ENCODE measurements at places on chromosomes 5 and 9. TPM values are rescaled to one million over a fixed set of nuclear protein-coding genes. Genes with fewer than 3 reads are reported as not detected.

DNA sequence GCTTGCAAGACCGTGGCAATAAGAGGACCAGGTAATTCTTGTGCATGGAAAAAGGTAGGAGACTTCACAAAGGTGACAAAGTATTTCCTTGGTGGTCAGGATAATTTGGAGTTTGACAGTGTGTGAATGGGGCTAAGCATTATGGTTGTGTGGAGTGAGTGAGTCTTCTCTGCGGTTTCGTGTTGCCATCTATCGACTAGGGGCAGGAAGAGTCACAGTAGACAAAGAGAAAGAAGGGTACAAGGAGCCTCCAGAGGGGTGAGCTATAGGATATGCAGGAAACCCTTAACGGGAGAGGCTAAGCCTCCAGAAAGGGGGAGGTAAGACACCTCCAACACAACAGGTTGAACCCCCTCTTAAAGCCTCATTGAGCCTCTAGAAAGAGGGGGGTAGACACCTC, 64.0 kb upstream of the RANBP6 start:
- peak overlapping the region; percentile 44 for H3K4me3 ChIP-seq
- H3K4me1 ChIP-seq: no peaks in the 10 kb centered on the region
- no peak overlapping the region for H3K27ac ChIP-seq
- no peaks in the 10 kb centered on the region for H3K36me3 ChIP-seq

DNA sequence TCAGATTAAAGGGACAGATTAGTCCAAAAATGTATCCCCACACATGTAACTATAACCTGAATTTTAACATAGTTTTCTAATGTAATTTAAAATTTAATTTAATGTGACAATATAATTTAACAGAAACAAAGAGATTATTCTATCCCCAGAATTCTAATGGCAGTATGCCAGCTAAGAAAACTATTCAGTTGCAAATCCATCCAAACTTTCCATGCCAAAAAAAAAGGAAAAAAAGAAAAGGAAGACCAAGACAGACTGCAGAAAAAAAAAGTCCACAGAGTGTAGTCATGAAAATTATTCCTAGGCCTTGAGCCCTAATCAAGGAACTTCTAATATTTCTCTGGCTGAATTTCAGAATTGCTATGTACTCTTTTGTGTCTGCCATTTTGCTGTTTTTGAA, 217.6 kb downstream of the CDH18 start:
- H3K27ac ChIP-seq: no peak overlapping the region
- no peak overlapping the region for H3K4me3 ChIP-seq
- DNase-seq: no peak
- no peaks in the 10 kb centered on the region for H3K4me1 ChIP-seq

- DNase-seq: no peak
These were observed 25.5 kb downstream of the DAB2IP start for GRCh38 chr9:121676926-121677325.

- no peaks in the 10 kb centered on the region for H3K4me1 ChIP-seq
- H3K27ac ChIP-seq: no peak overlapping the region
- no peaks in the 10 kb centered on the region for H3K27me3 ChIP-seq
- no peaks in the 10 kb centered on the region for H3K36me3 ChIP-seq
- no peak overlapping the region for H3K4me3 ChIP-seq
These were observed 18.0 kb upstream of the CAPSL start for GRCh38 chr5:35956429-35956828.

GRCh38 chr9:125638239-125639045, 68.6 kb downstream of the MAPKAP1 start:
- no peak overlapping the region for H3K27ac ChIP-seq
- H3K36me3 ChIP-seq: no peaks in the 10 kb centered on the region
- H3K4me1 ChIP-seq: peaks cover 14% of the 10 kb centered on the region
- H3K27me3 ChIP-seq: no peaks in the 10 kb centered on the region
- no peak for DNase-seq

GRCh38 chr9:89179540-89179894, 899 bp upstream of the SHC3 start:
- no peaks in the 10 kb centered on the region for H3K27me3 ChIP-seq
- peak overlapping the region; percentile 89 for H3K27ac ChIP-seq
- no peak for DNase-seq
- peak overlapping the region; percentile 61 for H3K4me3 ChIP-seq

Gene GGTA1
- total RNA-seq: 18.4 TPM

Gene PCDHB10
- total RNA-seq: 3.2 TPM

Gene FNBP1
- 47.1 TPM for total RNA-seq

Gene SHISAL2B
- total RNA-seq: not detected

Gene ENTR1
- total RNA-seq: 60.4 TPM

Gene CORO2A
- 17.4 TPM for total RNA-seq

Measured in vagina (tissue), 2 donors.